ENCODE measurements at places on chromosomes 5 and 9. TPM values are rescaled to one million over a fixed set of nuclear protein-coding genes. Genes with fewer than 3 reads are reported as not detected.

DNA sequence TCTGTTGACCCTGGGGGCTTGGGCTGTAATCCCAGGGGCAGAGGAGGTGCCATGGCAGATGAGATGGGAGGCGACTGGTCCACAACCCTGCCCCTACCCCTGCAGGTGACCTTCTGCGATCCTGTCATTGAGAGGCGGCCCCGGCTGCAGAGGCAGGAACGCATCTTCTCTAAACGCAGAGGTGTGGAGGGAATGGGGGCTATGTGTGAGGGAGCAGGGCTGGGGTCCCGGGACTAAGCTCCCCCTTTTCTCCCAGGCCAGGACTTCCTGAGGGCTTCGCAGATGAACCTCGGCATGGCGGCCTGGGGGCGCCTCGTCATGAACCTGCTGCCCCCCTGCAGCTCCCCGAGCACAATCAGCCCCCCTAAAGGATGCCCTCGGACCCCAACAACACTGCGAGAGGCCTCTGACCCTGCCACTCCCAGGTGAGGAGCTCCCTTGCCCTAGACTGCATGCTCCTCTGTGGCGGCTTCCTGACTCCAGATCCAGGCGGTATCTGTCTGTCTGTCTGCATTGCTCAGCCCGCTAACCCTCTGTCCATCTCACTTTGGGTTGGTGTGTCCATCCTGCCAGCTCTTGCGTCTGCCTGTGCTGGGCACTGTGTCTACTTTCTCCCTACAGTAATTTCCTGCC is 9.9 kb downstream of the ZDHHC12 start:
- DNase-seq, result no peak

GRCh38 chr5:82031220-82032119 is 59.6 kb downstream of the ATG10 start:
- DNase-seq, result no peak

- DNase-seq, result no peak
These were observed 48.4 kb downstream of the YIPF5 start for GRCh38 chr5:144122081-144122480.

DNA sequence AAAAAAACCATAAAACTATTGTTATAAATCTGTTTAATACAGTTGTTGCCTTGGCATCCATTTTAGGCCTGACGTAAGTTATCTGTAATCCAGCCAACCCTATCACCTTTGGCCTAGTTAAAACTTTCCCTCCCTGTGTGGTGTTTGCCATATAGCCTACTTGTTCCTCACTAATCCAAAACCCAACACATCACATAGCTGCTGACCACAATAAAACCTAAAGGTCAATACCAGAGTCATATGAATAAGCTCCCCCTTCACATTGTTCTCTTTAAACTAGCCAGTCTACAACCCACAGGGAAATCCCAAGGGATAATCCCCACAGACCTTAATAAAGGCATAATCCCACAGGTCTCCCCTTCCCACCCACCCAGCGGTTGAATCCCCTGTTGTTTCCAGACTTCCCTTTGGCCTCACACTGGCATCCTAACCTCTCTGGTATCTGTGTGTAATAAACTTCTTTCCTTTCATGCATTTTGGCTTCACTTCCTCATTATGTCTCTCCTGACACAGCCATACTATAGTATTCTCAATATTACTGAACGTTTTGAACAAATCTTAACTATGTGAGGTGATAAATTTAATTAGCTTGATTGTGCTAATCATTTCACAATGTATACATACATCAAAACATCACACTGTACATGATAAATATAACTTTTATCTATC is 50.8 kb downstream of the DTWD2 start:
- no peak for DNase-seq

DNA sequence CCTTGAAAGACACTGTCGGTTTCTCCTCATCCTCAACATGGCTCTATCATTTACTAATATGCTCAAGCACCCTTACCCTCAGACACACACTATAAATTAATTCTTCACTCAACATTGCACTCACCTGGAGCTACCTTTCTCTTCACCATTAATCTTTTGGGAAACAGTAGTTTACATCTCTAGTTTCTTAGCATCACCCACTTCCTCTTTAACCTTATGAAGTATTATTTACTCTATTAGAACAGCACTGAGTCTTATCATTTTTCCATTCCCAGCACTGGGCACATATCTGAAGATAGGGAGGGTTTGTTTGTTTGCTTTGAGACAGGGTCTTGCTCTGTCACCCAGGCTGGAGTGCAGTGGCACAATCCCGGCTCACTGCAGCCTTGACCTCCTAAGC is 213.5 kb downstream of the SMARCA2 start:
- DNase-seq, result no peak

GRCh38 chr9:126698251-126698650 is 84.5 kb downstream of the LMX1B start:
- no peak for DNase-seq

GRCh38 chr5:171363846-171364245 is 23.8 kb upstream of the NPM1 start:
- no peak for DNase-seq

GRCh38 chr9:11233696-11234095 is 620.9 kb upstream of the PTPRD start:
- DNase-seq, result no peak

DNA sequence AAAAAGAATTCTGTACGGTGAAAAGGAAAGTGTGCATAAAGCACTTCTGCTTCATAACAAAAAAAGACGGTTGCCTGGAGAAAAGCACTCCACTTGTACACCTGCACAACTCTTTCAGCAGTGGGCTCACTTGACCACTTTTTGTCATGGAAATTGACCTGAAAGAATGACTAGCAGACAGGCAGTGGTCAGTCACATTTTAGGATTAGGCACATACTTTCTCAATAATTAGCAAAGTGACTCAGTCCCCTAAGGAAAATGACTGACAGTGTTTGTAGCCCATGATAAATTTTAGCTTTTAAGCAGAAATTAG is 169.3 kb downstream of the FANCC start:
- no peak for DNase-seq

DNA sequence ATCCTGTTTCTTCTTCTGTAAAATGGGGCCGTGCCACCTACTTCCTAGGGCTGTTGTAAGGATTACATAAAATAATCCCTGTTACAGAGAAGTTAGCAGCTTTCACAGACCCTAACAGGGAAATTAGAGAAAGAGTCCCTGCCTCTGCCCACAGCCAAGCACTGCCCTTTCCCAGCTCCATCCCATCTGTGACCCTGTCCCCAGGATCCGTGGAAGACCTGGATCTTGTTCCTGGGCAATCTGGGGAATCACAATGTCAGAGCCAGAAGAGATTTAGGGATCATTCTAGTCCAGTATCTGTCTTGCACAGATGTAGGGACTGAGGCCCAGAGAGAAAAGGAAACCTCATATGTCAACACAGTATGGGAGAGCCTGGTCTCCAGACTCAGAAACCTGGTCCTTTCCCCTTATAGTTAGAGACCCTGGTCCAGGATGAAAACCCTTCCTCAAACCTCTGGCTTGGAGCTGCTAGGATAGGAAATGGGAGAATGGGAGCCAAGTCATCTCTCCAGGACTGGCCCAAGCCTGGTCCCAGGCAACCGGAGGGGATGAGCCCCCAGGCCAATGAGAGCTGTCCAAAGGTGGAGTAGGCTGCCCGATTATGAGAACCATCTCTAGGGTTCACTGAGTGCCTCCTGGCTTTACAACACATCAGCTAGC is 12.5 kb downstream of the LHX6 start:
- DNase-seq, result no peak

GRCh38 chr5:72518001-72518683 is 10.9 kb upstream of the ZNF366 start:
- DNase-seq, result no peak

- no peak for DNase-seq
These were observed 194.8 kb downstream of the CRB2 start for GRCh38 chr9:123550797-123551196.

GRCh38 chr9:78261403-78262001 is 25.6 kb downstream of the CEP78 start:
- no peak for DNase-seq

GRCh38 chr5:149126906-149127305 is 14.4 kb upstream of the ABLIM3 start:
- no peak for DNase-seq

GRCh38 chr5:66475731-66476130 is 120.5 kb upstream of the MAST4 start:
- no peak for DNase-seq

- no peak for DNase-seq
These were observed 1161.7 kb upstream of the DMAC1 start for GRCh38 chr9:8961186-8961851.

DNA sequence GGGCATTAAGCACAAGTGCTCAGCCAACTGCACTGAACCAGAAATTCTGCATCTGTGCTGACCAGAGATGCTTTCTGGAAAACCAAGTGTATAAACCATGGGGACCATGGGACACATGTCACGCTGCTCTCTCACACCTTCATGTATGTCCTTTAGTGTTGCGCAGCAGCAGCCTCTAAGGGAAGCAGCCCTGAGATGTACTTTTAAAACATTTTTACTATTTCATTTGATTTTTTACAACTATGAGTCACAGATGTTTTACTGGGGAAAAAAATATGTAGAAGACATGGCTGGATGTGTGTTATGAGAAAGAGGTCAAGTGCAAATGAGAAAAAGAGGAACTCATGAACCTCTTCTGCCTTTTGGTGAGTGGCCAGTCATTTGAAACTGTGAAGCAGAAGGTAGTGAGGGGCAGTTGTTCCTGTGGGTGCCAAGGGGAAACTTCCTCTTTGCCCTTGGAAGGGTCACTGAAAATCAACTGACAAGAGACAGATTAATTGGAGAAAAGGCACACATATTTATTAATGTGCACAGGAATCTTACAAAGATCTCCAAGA is 31.4 kb upstream of the SYK start:
- DNase-seq, result no peak

DNA sequence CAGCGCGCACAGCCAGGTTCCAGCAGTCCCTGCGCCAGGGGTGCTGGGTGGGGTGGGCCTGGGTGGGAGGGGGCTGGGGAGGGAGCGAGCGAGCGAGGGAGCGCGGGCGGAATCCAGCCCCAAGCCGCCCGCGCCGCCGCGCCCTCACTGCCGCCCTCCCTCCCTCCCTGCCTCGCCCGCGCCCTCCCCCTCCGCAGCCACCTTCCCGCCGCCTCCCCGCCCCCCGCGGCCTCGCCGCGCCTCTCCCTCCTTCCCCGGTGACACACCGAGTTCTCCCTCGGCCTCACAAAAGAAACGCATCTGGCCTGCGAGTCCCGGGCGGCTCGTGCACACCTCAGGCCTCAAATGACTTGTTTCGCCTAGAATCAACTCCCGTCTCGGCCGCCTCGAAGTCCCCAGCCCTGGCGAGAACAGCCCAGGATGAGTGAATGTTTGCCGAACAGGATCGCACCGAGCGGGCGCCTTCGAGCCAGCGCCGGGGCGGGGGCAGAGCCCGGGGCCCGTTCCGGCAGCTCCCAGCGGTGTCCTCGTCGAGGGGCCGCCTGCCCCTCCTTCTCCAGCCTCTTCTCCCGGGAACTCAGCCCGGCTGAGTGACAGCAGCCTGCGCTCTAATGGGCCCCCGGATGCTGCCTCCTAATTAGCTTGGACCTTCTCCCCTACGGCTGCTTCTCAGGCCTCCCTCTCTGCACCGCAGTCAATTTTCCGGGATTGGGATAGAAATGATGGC is 371 bp upstream of the PITX1 start:
- peak; percentile 52 for DNase-seq

GRCh38 chr5:10685115-10685521 is 75.9 kb downstream of the DAP start:
- DNase-seq, result no peak

GRCh38 chr9:109416135-109416706 is 81.9 kb downstream of the PTPN3 start:
- DNase-seq, result peak; percentile 61

- DNase-seq, result no peak
These were observed 45.2 kb downstream of the AHRR start for GRCh38 chr5:366541-367357.

The SHROOM1 gene
- total RNA-seq, result 2.1 TPM

The SLC25A2 gene
- not detected for total RNA-seq

The PPWD1 gene
- total RNA-seq, result 33.8 TPM

The HACD4 gene
- 4.1 TPM for total RNA-seq

The ZFP2 gene
- 0.69 TPM for total RNA-seq

The P4HA2 gene
- 18.6 TPM for total RNA-seq

The PFDN1 gene
- 50.6 TPM for total RNA-seq

The RELL2 gene
- total RNA-seq, result 31.4 TPM

The ARID3C gene
- 0.29 TPM for total RNA-seq

The AIF1L gene
- total RNA-seq, result 0.72 TPM

The SURF1 gene
- 25.3 TPM for total RNA-seq

The BTNL9 gene
- total RNA-seq, result not detected

The SUSD1 gene
- 3.0 TPM for total RNA-seq

Measured in activated CD8-positive, alpha-beta T cell treated with anti-CD3 and anti-CD28 coated beads for 36 hours (primary cell).